Lung microvascular endothelial cell (primary cell): ENCODE measurements at places on chromosomes 12 and 14. TPM values are rescaled to one million over a fixed set of nuclear protein-coding genes. Genes with fewer than 3 reads are reported as not detected.

DNA sequence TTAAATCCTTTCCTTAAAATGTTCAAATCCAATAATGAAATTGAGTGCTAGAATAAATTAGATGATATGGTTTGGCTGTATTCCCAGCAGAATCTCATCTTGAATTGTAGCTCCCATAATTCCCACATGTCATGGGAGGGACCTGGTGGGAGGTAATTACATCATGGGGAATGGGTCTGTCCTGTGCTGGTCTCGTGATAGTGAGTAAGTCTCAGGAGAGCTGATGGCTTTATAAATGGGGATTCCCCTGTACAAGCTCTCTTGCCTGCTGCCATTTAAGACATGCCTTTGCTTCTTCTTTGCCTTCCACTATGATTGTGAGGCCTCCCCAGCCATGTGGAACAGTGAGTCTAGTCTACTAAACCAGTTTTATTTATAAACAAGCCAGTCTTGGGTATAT is 508.5 kb downstream of the ETNK1 start:
- DNase-seq, result no peak

The SSPN gene
- total RNA-seq, result 0.22 and 0.40 TPM in 2 replicates

DNA sequence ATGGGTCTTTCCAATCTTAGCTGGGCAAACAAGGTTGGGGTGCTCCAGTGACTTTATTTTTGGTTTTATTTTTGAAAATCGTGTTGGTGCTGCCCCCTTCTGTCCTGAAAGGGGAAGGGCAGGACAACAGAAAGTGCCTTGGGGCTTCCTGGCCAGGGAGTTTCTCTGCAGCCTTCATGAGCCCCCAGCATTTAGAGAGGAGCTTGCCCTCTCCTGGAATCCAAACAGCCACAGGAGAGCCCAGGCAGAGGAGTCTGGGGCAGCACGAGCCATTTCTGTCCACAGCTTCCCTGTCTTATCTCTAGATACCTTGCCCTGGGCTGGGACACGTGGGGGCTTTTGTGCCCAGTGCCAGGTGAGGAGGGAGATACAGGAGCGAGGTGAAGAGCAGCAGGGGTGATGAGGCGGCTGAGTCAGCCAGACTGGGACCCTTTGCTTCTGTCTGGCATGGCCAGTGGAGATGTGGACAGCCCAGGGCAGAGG is 4.4 kb upstream of the C1RL start:
- DNase-seq, result peak; percentile 55

The DACT1 gene
- under 0.01 and 0.20 TPM in 2 replicates for total RNA-seq

The DEGS2 gene
- 0.20 and 0.22 TPM in 2 replicates for total RNA-seq

- no peak for DNase-seq
Measured at GRCh38 chr12:39846304-39846703, 226.7 kb upstream of the ABCD2 start.

The TUBA1B gene
- total RNA-seq, result 613 and 894 TPM in 2 replicates

The MARK3 gene
- total RNA-seq, result 37.3 and 49.4 TPM in 2 replicates
